ENCODE measurements at places on chromosomes 5 and 9.

DNA sequence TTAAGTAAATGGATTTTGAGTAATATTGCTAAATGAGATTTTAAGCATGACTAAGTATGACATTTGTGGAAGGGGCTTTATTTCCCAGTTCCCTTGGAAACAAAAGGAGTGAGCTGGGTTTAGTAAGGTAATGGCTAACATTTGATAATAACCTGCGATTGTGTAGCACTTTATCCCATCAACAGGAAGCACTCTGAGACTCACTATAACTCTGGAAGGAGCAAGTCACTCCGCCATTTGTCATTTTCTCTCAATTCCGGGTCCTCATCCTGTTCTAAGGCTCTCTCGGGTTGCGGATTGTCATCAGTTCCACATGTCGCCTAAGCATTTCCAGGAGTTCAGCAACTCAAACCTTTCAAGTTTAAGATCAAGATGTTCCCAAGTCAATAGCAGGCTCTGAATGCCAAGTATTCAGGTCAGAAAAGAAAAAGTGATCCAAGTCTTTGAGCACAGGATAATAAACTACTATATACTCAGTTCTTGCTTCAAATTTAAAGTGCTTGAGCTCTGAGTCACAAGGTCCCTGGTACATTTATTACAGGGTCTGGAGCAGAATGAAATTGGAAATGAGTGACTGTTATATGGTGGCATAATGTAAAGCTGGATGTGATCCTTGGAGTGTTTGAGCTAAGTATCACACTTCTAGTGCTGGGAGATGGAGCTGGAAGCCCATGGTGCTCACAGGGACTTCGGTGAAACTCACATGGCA lies 39.3 kb downstream of the CAPSL start:
- DNase-seq = no peak

DNA sequence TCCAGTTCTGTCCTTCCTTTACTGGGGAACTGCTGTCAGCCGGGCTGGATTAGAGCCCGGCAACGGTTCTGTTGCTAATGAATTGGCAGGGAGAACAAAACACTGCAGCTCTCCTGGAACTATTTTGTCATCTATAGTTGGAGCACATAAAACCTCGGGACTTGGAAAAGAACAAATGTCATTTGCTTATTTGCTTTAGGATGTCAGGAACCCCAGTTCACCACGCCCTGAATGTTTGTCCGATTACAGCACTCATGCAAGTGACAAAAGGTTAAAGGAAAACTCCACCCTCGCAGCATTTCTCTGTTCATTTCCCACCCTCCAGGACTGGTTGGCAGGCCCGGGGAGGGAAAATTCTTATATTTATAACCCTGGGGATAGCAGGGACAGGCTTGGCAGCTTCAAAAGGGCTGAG lies 66.4 kb upstream of the PLPP1 start:
- no peak for DNase-seq

DNA sequence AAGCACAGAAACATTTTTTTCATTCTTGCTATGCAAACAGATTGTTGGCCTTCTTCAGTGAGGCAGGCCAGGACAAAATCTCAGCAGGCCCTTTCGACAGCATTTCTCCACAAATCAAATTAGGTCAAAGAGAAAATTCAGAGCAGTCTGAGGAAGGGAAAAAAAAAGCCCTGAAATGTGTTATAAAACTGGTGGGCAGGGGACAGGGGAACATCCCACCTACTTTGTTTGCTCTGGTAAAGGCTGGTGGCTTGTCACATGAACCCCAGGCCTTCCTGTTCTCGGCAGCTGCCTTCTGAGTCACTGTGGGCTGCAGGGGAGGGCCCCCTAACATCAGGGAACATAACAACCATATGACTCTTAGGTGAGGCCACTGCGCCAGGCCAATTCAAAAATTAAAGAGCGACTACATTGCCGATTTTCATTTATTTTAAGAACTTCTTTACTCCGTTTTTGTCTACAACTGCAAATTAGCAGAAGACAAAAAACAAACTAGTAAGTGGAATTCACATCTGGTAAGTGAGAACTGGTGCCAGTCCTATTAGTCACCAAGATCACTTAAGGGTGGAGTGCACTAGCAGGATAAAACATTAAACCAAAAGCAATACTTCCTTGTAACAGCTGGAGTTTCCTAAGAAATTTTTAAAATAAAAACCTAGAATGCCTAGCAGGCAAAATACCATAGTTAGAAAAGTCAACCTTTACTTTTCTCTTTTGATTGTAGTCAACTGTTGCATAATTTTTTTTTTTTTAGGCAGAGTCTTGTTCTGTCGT lies 46.2 kb upstream of the DENND4C start:
- peak; percentile 26 for DNase-seq

GRCh38 chr9:78292026-78292425 lies 4.9 kb upstream of the PSAT1 start:
- DNase-seq = no peak

DNA sequence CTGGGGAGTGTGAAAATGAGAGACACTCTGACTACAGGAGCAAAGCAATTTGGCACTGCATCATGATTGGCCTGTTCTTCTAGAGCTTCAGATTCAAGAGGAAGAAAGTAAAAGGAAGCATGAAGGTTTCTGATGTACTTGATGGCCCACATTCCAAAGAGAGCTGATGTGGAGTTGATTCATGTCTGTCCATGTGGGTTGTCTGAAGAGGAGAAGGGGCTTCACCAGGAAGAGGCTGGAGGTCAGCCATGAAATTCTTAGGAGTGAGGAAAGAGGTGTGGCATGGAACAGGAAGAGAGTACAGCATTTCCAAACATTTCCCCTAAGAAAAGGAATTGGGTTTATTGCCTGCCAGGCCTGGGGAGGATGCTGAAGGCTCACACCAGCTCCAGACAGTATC lies 70.7 kb downstream of the PTCD2 start:
- no peak for DNase-seq

DNA sequence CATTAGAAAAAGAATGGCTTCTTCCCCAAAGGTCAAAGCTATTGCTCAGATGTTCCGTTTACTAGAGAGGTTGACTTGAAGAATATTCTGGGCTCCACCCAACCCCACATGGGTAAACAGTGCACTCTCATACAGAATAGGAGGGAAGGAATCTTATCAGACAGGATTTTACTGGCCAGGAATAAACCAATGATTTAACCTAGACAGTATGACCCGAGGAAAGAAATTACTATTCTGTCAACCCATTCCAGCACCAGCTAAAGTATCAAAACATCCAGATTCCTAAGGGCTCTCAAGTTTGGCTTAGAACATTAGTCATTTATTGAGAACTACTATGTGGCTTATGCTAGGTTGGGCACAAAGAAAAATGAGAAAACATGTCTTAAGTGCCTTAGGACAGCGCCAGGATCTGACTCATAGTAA lies 493.6 kb upstream of the KLF4 start:
- no peak for DNase-seq

- DNase-seq = no peak
Observed at GRCh38 chr5:161507591-161507990, 38.9 kb downstream of the GABRB2 start.

DNA sequence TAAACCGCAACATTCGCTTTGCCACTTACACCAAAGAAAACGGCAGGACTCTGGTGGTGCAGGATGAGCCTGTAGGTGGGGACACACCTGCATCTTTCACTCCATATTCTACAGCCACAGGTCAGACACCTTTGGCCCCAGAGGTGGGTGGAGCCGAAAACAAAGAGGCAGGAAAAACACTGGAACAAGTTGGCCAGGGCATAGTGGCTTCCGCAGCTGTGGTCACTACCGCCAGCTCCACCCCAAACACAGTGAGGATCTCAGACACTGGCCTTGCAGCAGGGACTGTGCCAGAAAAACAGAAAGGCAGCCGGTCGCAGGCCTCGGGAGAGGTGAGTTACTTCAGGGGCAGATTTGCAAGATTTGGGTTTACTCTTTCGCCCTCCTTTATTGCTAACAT lies 33.8 kb downstream of the KDM3B start:
- no peak for DNase-seq

- no peak for DNase-seq
Observed at GRCh38 chr5:41863871-41864486, 6.2 kb downstream of the OXCT1 start.

DNA sequence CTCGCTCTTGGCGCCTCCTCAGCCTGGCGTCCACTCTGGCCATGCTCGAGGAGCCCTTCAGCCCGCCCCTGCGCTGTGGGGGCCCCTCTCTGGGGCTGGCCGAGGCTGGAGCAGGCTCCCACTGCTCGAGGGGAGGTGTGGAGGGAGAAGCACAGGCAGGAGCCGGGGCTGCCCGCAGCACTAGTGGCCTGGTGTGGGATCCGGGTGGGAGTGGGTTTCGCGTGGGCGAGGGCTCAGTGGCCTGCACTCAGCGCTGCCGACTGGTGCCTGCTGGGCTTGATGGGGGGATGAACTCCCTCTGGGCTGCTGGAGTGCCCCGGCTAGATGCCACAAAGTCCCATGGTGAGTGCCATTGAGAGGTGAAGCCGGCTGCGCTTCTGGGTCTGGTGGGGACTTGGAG lies 4.4 kb upstream of the HSPA4 start:
- DNase-seq = no peak

DNA sequence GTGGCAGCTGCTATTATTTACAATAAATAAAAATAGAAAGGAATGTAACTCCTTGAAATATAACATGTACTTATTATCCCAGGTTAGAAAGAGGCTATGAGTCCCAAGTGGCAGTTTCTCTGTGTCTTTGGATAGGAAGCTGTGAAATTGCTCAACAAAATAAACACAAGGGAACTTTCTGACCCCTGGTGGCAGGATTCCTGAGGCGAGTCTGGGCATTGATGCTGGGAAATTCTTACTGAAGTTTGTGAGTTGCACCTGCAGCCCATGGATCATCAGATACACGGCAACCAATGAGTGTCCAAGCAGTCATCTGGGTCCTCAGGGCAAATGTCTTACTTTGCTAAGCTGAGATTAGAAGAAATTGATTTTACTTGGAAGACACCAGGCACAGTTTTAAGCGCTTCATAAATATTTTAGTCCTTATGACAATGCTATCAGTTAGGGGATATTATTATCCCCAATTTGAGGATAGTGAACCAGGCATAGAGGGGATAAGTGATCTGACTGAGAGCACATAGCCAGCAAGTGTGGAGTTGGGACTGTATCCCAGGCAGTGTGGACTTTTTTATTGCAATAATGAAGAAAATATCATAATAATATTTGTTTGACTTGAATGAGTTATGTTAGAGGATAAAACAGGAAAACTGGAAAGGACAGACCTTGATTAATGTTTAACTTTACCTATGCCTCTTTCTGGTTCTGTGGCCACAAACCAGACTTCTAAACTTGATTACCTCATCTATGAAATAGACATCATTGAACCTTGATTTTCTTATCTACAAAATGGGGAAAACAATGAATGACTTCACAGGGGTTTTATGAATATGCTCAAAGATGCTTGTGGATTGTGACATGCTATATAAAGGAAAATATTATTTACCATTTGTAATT lies 265.5 kb upstream of the ADAMTSL1 start:
- no peak for DNase-seq

DNA sequence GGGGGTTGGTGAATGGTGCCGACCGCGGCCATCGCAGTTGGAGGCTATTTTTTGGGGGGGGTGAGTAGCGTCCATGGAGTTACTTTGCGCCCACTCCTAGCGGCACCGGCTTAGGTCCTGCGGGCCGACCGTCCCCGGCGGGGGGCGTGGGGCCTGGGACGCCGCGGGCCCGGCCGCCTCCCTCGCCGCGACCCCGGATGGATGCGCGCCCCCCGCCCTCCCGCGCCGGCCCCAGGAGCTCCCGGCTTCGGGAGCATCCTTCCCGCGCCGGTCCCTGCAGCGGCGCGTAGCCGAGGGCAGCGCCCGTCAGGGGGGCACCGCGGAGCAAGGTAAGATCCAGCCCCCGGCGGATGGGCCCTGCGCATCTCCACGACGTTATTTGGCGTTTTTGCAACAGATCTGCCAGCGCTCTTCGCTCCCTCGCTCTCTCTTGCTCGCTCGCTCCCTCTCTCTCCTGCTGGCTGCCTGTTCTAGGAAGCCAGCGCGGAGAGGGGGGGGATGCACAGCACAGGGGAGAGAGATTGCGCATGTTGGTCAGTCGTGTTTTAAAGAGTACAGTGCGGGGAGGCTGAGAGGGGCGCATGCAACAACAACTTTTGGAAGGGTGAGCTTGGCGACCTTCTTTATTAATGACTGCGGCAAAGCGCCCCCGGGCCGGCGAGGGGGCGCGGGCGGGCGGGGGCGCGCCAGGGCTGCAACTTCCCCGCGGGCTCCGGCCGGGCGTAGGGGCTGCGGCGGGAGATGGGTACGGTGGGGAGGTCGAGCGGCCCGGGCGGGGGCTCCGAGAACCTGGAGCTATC lies 413 bp downstream of the JADE2 start:
- DNase-seq = peak; percentile 45

GRCh38 chr5:126982202-126982601 lies 48.2 kb downstream of the MARCHF3 start:
- no peak for DNase-seq

DNA sequence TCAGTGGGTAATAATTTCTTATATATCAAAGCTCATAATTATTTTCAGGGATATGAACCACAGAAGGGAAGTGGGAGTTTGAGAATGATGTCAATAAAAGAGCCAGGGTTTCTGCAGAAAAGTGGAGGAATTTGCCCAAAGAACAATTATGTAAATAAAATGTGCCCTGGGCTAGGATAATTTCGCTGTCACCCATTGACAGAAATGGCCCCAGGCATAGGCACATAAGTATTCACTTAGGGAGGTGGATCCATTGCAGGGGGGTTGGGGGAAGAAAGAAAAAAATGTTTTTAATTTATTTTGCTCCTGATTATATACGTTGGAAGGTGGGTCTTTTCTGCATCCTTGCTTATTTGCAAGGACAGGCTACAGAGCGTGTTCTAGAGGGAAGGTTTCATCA lies 135.1 kb upstream of the IRX2 start:
- DNase-seq = no peak

GRCh38 chr9:83247732-83248131 lies 184.8 kb upstream of the RASEF start:
- no peak for DNase-seq

GRCh38 chr5:135828782-135829127 lies 5.7 kb upstream of the SLC25A48 start:
- no peak for DNase-seq

DNA sequence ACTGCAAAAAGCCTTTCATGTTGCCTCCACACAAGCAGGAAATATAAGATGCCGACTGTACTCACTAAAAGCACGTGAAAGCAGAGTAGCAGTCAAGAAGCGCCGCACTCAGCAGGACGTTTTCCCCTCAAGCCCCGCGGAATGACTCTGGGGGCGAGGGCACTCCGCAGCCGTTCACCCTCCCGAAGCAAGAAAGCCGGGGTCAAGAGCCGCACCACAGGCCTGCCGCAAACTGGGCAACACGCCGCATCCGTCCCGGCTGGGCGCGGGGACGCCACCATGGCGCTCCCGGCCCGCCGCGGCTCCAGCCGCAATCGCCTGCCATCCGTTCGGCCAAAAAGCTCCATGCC lies 364 bp downstream of the RPS6 start:
- no peak for DNase-seq

DNA sequence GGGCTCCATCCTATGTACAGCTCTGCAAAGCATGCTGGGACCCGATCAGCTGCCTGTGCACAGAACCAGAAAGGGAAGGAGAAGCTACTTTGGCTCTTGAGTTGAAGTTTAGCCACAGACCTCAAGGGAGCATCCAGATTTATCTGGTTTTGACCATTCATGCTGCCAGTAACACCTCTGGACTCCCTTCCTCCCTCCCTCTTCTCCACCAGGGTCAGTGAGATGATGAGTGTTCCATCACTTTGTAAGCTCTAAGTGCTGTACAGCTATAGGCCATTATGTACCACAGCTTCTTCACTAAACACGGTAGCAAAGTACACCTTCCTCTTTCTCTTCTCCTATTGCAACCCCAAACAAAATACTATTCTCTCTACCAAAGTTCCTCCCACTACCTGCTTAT lies 77.9 kb downstream of the GLIS3 start:
- no peak for DNase-seq

- DNase-seq = no peak
Observed at GRCh38 chr9:134683714-134684374, 42.2 kb downstream of the COL5A1 start.

Data from activated B cell treated with CpG ODN at 0.5 μM for 24 hours (primary cell).